Heart left ventricle (tissue), 16 donors: ENCODE measurements at places on chromosomes 11 and 22. TPM values are rescaled to one million over a fixed set of nuclear protein-coding genes. Genes with fewer than 3 reads are reported as not detected.

The ZNRF3 gene
- total RNA-seq: 7.3 TPM

The GGT1 gene
- 0.91 TPM for total RNA-seq

The PIWIL4 gene
- total RNA-seq: 1.7 TPM

The NAV2 gene
- 30.0 TPM for total RNA-seq

The OR5B21 gene
- not detected for total RNA-seq

The FGF19 gene
- total RNA-seq: not detected

The CRKL gene
- total RNA-seq: 51.3 TPM

The OR52N4 gene
- not detected for total RNA-seq

The B4GALNT4 gene
- total RNA-seq: not detected

The FCHSD2 gene
- total RNA-seq: 61.1 TPM

The PLXNB2 gene
- 58.2 TPM for total RNA-seq

The ADORA2A gene
- 1.7 TPM for total RNA-seq

The BARX2 gene
- not detected for total RNA-seq

The GGTLC2 gene
- not detected for total RNA-seq

The ATL3 gene
- total RNA-seq: 11.7 TPM
